Stimulated activated CD4-positive, alpha-beta T cell treated with anti-CD3 and anti-CD28 coated beads, Interleukin-1b, Interleukin-23, amount 100 ng/mL, for 4 hours (primary cell): ENCODE measurements at places on chromosomes 4 and X.

- DNase-seq = no peak
Observed at GRCh38 chr4:23991444-23991843, 101.6 kb upstream of the PPARGC1A start.

DNA sequence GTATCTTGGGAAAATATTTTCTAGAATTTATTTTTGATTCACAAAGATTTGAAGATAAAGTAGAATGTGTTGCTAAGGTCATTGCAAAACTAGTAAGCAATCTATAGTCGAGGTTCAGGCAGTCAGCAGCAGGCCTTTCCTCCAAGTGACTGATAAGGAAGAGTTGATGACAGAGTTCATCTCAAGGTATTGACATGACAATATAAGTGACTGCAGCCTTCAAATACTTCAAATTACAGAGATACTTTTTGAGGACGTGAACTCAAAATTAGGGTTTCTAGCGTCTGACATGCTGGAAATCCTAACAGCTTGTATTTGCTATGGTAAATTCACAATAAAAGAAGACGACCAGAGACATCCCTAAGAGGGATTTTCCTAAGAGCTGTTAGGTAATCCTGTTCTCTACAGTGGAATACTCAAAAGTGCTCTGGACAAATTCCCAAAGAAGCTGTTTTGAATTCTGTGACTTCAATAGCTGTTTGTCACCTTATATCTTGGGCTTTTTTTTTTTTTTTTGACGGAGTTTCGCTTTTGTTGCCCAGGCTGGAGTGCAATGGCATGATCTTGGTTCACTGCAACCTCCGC is 7.4 kb downstream of the ARHGAP10 start:
- DNase-seq = no peak

DNA sequence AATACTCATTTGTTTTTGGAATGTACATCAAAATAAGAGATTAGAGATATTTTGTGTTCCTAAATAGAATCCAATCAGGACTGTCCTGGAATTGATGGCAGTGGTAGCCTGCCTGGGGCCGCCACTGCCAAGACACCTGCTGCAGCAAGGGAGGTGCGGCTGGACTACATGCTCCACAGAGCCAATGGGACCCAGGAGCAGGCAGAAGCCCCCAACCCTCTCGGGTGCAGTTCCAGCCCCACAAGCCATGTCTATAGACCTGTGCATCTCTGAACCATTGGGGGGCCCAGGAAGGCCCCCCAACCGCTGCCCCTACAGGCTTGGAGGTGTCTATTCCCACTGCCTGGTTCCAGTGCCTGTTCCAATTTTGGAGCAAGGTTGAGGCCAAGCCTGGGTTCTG is 1524.3 kb downstream of the PCDH18 start:
- DNase-seq = no peak

- DNase-seq = no peak
Observed at GRCh38 chr4:119337010-119337409, 15.1 kb upstream of the FABP2 start.

DNA sequence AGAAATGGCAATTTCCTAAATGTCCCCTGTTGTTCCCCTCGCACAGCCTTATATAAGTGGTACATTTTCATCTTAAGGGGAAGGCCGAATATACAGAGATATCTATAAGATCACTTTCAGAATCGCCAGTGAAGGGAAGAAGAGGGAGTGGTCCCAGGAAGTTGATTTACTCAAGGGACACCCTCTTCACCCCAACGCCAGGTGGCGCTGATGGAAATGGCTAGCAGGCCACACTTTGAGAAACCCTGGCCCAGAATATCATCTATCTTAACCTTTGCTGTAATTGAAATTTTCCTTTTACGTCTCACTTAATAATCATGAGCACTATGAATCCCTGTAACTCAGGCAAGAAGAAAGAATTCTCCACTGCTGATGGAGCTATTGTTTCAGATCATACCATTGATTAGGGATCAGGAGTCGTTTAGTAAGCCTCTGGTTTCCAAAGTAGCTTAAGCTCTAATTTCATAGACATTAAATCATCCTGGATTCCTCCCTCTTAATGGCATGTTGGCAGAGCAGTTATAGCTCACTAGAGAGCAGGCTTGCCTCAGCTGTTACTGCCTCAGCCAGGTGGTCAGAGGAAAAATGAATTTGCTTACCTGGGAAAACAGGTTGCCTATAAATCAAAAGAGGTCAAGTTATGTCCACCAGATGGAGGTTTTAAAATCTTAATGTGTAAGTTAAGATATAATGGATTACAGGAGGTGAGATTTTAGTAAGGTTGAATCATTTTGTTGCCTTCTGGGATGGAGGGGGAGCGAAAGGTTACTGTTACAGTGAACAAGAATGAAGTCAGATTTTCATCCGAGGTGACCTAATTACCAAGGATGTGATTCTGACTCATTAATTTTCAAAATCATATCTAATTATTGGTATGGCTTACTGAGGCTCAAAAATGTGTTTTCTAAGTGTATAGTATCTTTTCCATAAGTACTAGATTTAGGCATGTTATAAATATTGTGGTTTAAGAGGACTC is 941.2 kb upstream of the TENM3 start:
- no peak for DNase-seq

GRCh38 chrX:123803331-123803983 is 56.4 kb upstream of the XIAP start:
- no peak for DNase-seq

DNA sequence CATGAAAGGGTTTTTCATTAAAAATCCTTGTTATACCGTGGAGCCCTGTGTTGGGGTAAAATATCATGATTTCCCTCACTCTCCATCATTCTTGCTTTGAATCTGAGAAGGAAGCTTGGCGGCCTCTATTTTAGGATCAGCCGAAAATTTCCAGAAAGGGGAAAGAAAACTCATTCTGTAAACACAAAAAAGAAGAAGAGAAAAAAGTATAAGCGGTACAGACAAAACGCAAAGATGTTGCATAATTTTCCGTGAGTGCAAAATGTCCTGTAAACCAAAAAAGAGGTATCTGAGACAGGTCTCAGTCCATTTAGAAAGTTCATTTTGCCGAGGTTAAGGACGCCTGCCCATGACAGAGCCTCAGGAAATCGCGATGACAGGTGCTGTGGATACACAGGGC is 5.3 kb downstream of the CSF2RA start:
- no peak for DNase-seq

DNA sequence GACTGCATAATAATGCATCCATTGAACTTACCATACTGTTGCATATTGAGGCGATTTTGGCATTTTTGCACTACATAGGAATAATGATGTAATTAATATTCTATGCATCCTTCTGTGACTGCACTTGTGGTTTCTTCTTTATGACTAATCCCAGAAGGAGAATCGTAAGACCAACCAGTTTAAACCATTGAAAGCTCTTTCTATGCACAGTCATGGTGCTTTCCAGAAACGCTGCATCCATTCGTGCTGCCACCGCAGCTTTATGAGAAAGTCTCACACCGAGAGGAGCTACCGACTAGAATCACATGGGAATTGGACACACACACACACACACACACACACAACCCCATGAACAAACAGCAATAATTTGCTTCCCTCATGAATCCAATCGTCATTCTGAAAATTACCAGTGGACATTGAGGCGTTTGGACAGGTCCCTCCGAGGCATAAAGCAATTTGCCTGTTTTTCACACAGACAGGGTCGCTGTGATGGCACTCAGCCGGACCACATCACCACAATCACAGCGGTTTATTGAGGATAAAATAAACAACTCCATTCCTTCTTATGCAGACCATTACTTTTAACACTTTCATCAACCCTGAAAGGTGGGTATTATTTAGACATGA is 64.2 kb downstream of the PACRGL start:
- no peak for DNase-seq

- no peak for DNase-seq
Observed at GRCh38 chr4:71663780-71664179, 120.1 kb downstream of the GC start.

DNA sequence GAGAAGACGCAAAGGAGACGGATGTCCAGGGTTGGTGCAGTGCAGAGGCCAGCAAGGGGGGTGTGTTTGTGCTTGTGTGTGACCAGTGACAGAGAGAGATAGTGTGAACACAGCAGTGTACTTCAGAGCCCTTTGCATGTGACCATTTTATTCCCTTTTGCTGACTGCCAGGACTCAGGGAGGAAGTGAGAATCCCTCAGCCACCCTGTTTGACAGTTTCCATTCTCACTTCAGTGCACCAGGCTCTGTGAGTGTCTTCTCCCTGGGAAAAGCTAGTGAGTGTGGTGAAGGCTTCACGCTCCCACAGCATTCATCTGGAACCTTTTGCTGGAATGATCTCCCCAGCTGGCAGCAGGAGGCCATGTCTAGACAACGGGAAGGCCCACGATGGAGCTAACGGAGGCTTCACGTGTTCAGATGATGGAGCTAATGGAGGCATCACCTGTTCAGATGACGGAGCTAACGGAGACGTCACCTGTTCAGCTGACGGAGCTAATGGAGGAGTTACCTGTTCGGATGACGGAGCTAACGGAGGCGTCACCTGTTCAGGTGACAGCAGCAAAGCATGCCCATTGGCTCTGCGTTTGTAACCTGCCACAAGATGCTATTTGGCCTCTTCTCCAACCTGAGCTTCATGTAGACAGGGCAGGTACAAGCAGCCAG is 195.4 kb downstream of the AFAP1 start:
- no peak for DNase-seq

- DNase-seq = no peak
Observed at GRCh38 chr4:22514481-22514880, 1.4 kb downstream of the ADGRA3 start.

- no peak for DNase-seq
Observed at GRCh38 chr4:5746829-5747737, 36.1 kb downstream of the EVC start.

- no peak for DNase-seq
Observed at GRCh38 chrX:16222151-16222550, 54.9 kb downstream of the MAGEB17 start.

DNA sequence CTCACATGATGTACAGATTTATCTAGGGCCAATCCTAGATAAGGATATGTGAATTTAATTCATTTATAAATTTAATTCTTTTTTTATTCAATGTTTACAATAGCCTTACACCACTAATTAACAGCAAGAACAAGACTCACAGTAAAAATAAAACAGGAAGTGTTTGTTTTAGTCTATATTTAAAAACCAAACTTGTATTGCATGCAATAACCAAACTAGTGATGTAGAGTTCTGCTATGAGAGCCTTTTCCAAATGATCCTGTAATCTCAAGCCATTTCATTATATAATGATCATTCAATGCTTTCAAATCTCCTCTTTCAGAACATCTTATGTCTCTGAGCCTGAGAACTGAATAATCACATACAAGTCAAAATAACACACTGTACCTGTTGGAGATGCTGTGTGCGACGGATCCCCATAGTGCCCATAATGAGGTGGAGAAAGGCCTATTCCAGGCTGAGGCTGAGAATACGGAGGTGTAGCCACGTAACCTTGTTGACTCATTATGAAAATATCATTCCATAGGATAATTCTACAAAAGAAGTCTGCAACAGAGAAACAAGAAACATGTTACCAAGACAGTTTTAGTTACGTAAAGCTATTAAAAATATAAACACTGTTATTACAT is 2.6 kb downstream of the SEC24D start:
- no peak for DNase-seq

- no peak for DNase-seq
Observed at GRCh38 chr4:53055716-53056403, 193.7 kb downstream of the RASL11B start.

- no peak for DNase-seq
Observed at GRCh38 chrX:114599305-114599704, 15.4 kb downstream of the HTR2C start.
